Large intestine (tissue), 12 donors: ENCODE measurements at places on chromosomes 2 and 18.

DNA sequence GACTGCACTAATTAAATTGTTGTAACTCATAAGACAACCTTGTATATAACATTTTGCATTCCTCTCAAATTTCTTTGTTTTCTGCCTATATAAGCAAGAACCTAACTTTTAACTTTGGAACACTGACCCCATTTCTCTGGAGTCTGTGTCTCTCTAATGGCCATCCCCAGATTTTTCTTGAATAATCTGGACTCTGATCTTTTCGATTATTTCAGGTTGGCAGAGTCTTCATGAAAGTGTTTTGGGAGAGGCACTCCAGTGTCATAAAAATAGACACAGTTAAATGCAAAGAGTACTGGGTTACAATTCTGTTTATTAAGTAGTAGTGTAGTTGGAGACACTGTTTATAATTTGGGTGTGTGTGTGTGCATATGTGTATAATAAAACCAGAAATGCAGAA, 1467.7 kb upstream of the CELF4 start:
- no peak overlapping the region for H3K27ac ChIP-seq
- no peak overlapping the region for H3K4me3 ChIP-seq
- no peak for DNase-seq
- H3K27me3 ChIP-seq: no peaks in the 10 kb centered on the region
- no peaks in the 10 kb centered on the region for H3K36me3 ChIP-seq

DNA sequence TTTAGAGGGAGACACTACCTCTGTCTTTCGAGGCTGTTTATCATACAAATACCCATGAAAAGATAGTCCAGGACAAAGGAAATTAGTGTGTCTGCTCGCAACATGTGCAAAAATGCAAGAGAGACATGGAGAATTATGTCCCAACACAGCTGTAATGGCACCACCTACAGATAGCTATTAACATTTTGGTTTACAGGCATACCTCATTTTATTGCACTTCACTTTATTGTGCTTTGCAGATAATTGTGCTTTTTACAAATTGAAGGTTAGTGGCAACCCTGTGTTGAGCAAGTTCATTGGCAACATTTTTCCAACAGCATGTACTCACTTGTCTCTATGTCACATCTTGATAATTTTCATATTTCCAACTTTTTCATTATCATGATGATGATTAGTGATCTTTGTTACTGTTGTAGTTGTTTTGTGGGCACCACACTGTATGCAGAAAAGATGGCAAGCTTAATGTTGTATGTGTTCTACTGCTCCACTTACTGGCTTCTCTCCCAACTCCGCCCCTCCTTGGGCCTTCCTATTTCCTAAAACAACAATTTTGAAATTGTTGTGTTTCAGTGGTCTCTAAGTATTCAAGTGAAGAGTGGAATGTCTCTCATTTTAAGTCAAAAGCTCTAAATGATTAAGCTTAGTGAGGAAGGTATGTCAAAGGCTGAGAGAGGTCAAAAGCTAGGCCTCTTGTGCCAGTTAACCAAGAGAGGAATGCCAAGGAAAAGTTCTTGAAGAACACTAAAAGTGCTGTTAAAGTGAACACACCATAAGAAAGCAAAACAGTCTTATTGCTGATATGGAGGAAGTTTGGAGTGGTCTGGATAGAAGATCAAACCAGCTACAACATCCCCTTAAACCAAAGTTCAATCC, 52.0 kb downstream of the ANKRD12 start:
- no peaks in the 10 kb centered on the region for H3K27me3 ChIP-seq
- DNase-seq: peak; percentile 31
- peaks cover 3% of the 10 kb centered on the region for H3K4me1 ChIP-seq
- H3K4me3 ChIP-seq: no peak overlapping the region

DNA sequence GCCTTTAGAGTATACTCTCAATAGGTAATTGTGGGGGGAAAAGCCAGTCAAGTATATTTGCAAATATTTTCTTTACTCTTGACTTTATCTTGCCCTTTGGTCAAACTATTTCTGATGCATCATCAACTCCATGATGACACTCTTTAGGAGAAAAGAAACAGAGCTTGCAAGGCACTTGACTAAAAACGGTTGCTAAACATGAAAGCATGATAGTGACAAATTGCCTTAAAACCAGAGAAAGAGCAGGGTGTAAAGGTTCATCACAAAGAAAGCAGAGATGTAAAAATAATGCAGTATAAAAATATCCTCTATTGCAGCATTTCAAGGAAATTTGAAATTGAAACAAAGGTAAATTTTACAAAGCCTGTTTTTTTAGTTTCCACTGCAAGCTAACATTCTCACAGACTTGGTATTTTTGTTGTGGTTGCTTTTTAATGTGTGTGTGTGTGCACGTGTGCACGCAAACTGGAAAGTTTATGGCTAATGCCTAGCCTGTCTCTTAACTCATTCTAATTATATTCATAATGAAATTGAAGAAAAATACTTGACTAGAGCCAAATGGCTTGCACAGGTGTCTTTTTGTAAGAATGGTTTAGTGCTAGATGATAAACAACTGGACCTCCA, 503.6 kb downstream of the ARHGAP15 start:
- DNase-seq: no peak
- H3K27me3 ChIP-seq: no peaks in the 10 kb centered on the region
- H3K4me1 ChIP-seq: no peaks in the 10 kb centered on the region
- H3K36me3 ChIP-seq: no peaks in the 10 kb centered on the region

DNA sequence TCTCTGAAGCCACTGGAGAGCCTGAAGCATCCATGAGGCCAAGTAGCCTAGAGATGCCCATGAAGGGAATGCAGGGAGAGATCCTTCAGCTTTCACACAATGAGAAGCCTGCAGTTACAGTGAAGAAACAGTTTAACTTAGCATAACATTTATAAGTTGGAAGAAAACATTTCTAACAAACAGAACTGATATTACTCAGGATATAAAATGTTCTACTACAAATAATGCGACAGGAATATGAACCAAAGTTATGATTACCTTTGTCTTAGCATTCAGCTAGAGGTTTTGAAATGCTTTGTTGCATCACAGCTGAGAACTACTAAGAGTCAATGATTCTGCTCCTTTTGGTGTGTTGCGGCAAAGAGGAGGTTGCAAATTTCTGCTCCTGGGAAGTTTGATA, 6.9 kb upstream of the KYNU start:
- peak overlapping the region; percentile 11 for H3K27ac ChIP-seq
- no peak overlapping the region for H3K4me3 ChIP-seq
- peaks cover 25% of the 10 kb centered on the region for H3K4me1 ChIP-seq

DNA sequence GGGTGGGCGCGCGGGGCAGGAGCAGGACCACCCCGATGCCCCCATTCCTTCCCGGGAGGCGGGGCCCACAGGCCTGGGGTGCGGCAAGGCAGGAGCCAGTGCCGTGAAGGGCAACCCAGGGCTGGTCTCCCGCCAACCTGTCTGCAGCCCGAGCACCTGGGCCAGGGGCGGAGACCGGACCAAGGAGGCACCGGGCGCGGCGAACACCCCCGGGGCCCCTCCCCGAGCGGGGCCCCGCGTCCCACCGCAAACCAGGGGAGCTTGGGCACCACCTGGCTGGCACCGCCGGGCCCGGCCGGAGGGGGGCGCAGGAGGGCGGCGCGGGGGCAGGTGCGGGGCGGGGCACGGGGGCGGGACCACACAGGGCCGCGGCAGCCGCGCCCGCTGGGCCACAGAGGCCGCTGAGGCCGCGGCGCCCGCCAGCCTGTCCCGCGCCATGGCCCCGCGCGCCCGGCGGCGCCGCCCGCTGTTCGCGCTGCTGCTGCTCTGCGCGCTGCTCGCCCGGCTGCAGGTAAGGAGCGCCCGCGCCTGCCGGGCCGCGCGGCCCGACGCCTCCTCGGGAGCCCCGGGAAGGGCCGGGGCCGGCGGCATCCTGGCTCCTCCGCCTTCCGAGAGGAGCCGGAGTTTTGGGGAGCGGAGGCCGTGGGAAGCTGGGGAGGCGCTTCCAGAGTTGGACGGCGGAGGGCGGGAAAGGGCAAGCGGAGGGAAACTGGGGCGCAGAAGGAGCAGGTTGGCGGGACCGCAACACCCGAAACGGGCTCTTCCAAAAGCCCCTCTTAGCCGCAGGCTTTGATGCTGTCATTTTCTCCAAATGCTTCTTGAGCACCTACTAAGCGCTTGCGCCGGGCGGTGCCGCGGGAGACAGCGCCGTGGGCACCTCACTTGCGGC, at the start of gene TNFRSF11A:
TSS of gene TNFRSF11A (plus strand) at position 394 of the 889 bp plus-strand sequence. CDS start at position 437, 43 bp downstream.
- DNase-seq: no peak
- H3K36me3 ChIP-seq: no peaks in the 10 kb centered on the region
- H3K4me1 ChIP-seq: peaks cover 39% of the 10 kb centered on the region
- H3K4me3 ChIP-seq: peak within 1 kb of the TSS; percentile 88
- peak within 1 kb of the TSS; percentile 66 for H3K27ac ChIP-seq

- no peaks in the 10 kb centered on the region for H3K36me3 ChIP-seq
- H3K4me1 ChIP-seq: no peaks in the 10 kb centered on the region
- DNase-seq: no peak
- no peak overlapping the region for H3K4me3 ChIP-seq
- no peaks in the 10 kb centered on the region for H3K27me3 ChIP-seq
- no peak overlapping the region for H3K27ac ChIP-seq
Observed at GRCh38 chr2:228359473-228359872, 178.0 kb upstream of the SPHKAP start.

GRCh38 chr18:57275111-57275510, 77.2 kb upstream of the ST8SIA3 start:
- H3K4me3 ChIP-seq: no peak overlapping the region
- DNase-seq: peak; percentile 85
- H3K27ac ChIP-seq: no peak overlapping the region
- H3K36me3 ChIP-seq: no peaks in the 10 kb centered on the region
- no peaks in the 10 kb centered on the region for H3K27me3 ChIP-seq
- H3K4me1 ChIP-seq: peaks cover 45% of the 10 kb centered on the region

DNA sequence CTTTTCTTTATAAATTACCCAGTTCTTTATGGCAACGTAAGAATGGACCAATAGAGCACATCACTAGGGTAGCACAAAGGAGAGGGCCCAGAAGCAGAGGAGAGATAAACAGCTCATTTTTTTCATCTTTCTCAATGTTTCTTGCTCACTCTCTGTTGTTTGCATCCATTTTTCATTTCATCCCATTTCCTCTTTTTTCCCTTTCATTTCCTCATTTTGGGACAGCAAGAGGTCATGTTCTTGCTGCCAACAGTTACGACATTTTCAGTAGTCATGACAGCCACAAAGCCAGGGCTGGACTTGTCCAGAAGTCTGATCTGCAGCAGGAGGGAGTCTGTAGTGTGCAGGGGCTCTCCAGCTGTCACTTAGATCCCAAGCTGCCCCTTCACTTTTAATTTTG, 52.7 kb upstream of the CYP1B1 start:
- no peak overlapping the region for H3K27ac ChIP-seq
- H3K4me1 ChIP-seq: no peaks in the 10 kb centered on the region
- no peaks in the 10 kb centered on the region for H3K27me3 ChIP-seq
- no peaks in the 10 kb centered on the region for H3K36me3 ChIP-seq

GRCh38 chr2:202848813-202849212, 22.8 kb downstream of the ICA1L start:
- no peak for DNase-seq
- no peaks in the 10 kb centered on the region for H3K27me3 ChIP-seq
- H3K27ac ChIP-seq: no peak overlapping the region
- H3K4me3 ChIP-seq: no peak overlapping the region
- H3K36me3 ChIP-seq: no peaks in the 10 kb centered on the region

DNA sequence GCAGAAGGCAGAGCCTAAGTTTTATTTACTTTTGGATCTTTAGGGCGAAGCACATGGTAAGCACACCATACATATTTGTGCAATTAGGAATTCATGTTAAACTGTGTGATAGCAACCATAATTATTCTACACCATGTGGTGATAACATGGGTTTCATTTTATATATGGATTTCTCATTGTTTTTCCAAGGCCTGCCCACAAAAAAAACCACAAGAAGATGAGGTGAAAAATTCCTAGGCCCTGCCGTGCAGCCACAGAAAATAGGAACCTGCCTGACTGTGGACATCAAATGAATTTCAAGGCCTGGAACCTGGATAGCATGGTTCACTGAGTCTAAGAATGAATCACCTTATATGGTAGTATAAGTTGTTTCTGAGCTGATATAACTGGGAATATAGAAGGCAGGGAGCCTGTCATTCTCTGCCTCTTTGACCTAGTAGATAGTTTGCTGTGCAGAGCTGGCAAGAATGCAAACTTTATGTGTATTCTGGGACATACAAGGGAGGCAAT, 22.4 kb upstream of the SSB start:
- no peak overlapping the region for H3K4me3 ChIP-seq
- H3K4me1 ChIP-seq: no peaks in the 10 kb centered on the region
- H3K27me3 ChIP-seq: no peaks in the 10 kb centered on the region
- DNase-seq: no peak
- H3K36me3 ChIP-seq: no peaks in the 10 kb centered on the region

DNA sequence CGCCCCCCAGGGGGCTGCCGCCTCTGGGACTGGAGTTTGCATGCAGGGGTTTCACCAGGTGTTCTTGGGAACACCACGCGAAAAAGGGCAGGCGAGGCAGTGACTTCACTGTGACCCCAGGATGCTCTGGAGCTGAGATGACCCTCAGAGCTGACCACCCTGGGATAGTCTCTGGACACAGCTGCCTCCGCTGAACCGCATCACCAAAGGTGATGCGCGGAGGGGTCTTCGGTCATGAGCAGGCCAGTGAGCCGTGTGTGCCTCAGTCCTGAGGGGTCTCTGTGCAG, 17.5 kb downstream of the GPR35 start:
- no peak for DNase-seq
- no peak overlapping the region for H3K4me3 ChIP-seq
- H3K4me1 ChIP-seq: no peaks in the 10 kb centered on the region

DNA sequence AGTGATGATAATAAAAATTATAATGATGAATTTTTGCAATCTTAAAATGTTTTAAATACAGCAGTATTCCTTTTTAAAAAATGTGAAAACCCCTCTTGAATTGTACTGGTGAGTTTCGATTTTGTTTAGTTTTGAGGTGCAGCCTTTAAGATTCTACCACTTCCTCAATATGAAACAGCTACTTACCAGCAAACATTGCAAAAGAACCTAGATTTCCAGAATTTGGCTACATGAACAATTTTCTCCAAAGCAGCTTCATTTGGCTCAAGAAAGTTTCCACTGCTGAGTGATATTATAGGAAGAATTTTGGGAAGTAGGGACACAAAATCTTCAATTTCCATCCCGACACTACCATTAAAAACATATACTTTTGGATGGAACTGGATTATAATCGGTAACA, 12.0 kb downstream of the TCF4 start:
- no peak overlapping the region for H3K27ac ChIP-seq
- H3K36me3 ChIP-seq: no peaks in the 10 kb centered on the region
- no peak for DNase-seq
- H3K4me3 ChIP-seq: no peak overlapping the region

DNA sequence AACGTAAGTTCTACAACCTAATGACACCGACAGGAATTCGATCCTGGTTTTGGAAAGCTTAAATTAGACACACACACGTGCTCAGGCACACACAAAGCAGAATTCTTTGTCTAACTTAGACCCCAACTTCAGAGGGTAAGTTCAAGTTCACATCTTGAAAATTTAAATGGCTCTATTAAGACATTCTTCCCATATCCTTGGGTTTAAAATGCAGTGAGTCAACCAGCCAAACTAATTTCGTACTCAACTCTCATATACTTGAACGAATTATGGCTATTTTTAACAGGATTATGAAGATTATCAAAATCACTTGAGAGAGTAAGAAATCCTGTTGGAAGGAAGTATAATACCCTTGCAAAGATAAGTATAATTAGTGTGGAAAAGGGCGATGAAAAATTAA, 53.2 kb upstream of the ARL4C start:
- H3K27ac ChIP-seq: no peak overlapping the region
- H3K36me3 ChIP-seq: no peaks in the 10 kb centered on the region

GRCh38 chr2:19881221-19881907, 20.4 kb downstream of the TTC32 start:
- H3K4me3 ChIP-seq: no peak overlapping the region
- DNase-seq: no peak
- H3K27me3 ChIP-seq: no peaks in the 10 kb centered on the region
- H3K36me3 ChIP-seq: peaks cover 3% of the 10 kb centered on the region
- no peaks in the 10 kb centered on the region for H3K4me1 ChIP-seq
